ENCODE measurements at places on chromosomes 6 and 20. TPM values are rescaled to one million over a fixed set of nuclear protein-coding genes. Genes with fewer than 3 reads are reported as not detected.

DNA sequence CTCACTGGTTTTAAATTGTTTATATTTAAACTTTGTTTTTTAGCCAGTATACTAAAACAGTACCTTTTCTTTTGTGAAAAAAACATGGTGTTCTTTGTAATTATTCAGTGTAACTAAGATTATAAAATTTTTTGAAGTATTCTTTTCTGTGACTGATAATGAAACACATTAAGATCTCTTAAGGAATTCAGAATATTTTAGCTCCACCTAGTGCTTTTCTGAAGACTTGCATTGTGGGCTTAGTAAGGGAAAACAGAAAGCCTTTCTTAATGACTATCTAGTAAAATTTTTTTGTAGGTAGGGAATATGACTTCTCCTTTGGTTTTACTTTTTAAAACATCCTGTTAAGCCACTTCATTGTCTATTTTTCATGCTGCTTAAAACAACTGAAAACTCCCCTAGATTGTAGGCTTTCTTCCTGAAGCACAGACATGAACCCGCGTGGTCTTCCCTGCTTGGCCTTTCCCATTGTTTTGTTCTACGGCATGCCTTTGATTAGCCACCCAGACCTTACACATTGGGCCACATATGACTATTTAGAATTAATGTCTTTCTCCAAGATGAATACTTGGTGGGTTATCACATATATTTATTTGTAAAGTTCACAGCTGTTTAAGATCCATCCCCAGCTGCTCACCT lies 72.1 kb downstream of the AFDN start:
- no peak for DNase-seq

- DNase-seq, result no peak
These were observed 5.7 kb downstream of the NRSN1 start for GRCh38 chr6:24131751-24132150.

DNA sequence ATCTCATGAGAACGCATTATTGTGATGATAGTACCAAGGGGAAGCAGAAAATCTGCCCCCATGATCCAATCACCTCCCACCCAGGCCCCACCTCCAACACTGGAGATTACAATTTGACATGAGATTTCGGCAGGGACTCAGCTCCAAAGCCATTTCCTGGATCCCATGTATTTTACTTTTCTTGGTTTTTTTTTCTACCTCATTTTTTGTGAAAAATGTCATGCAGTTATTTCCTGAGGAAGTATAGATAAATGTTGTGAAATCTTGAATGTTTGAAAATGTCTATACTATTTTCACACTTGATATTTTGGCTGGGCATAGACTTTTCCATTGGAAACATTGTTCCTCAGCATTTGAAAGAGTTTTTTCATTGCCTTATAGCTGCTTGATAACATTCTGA lies 9.1 kb upstream of the BRPF3 start:
- no peak for DNase-seq

- no peak for DNase-seq
These were observed 125.9 kb upstream of the TRAF3IP2 start for GRCh38 chr6:111731456-111732195.

DNA sequence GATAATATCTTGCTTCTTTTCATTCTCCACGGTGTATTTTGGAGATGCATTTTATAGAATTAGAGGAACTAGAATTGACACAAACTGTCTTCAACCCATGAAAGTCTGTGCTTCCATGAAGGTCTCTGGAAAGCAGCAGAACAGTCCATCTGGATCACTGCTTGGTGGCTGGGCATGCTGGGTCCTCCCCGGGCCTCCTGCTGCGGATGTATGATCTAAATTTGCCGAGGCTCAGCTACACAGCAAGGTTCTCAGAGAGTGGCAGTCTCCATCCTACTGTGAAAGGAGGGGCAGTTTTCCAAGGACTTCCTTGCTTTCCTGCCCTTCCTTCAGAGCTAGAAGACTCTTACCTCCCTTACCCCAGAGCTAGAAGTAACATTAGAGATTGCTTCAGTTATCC lies 15.1 kb downstream of the PKIG start:
- DNase-seq, result no peak

Gene PRR18
- total RNA-seq, result 2.8 TPM

Gene SGK2
- total RNA-seq, result 253 TPM

DNA sequence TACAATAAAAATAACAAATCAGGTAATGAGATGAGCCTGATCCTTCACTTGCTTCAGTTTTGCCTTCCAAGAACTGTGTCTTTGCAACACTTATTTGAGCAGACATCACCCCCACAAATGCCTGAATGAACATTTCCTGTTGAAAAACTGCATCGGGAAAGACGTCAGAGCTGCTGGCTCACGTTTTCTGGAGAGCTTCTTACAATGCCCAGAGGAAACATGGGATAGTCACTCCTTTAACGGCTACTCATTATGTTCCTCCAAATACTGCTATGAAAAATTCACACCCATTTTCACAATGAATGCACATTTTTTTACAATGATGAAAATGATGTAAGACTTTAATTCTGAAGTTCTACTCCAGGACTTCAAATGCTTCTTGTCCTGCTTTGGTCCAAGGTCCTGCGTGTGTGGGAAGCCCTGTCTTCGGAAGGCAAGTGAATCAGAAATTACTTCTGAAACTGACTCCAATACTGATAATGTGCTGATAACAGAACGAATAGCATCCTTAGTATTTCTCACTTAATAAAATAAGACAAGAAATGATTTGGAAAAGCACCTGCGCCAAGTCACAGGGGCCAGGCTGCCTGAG lies 238.0 kb downstream of the ANKRD60 start:
- no peak for DNase-seq

DNA sequence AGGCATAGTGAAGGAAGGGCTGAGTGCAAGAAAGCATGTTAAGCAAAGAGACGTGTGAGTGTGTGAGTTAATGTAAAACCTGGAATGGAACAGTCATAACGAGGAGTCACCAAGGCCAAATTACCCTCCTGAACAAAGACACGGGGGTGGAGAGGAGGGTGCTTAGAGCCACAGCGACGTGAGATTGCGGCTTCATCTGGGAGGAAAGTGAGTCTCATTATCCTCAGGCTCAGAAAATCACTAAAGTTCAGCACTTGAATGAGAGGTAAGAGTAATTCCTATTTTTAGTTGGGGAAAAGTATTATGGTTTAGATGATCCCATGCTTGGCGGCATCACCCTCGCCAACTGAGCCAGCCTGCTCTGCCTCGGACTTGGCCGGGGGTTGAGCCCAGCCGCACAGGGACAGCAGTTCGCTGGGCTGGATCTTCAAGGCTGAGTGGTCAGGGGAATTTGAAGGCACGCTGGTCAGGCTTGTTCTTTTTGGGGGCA lies 136.6 kb downstream of the DTNBP1 start:
- DNase-seq, result peak; percentile 8

GRCh38 chr6:37239950-37240713 lies 17.4 kb upstream of the TBC1D22B start:
- peak; percentile 94 for DNase-seq

- no peak for DNase-seq
These were observed 71.9 kb downstream of the TBC1D7 start for GRCh38 chr6:13256266-13257001.

- no peak for DNase-seq
These were observed 26.4 kb downstream of the HLA-F start for GRCh38 chr6:29749668-29750067.

- DNase-seq, result no peak
These were observed 119.8 kb downstream of the PDE7B start for GRCh38 chr6:135971351-135971750.

Gene AGER
- 0.92 TPM for total RNA-seq

- DNase-seq, result no peak
These were observed 2.7 kb upstream of the RBM24 start for GRCh38 chr6:17278289-17279063.

DNA sequence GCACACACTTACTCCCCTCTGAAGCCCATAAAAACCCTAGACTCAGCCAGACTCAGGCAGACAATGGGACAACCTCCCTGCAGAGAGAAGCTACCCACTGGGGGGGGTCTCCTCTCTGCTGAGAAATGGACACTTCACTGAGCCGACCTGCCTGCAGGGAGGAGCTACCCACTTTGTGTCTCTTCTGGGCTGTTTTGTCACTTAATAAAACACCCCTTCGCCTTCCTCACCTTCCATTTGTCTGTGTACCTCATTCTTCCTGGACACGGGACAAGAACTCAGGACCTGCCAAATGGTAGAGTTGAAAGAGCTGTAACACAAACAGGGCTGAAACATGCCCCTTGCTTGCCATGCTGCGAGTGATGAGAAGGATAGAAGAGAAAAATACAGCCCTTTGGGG lies 151.7 kb upstream of the HDDC2 start:
- DNase-seq, result no peak

DNA sequence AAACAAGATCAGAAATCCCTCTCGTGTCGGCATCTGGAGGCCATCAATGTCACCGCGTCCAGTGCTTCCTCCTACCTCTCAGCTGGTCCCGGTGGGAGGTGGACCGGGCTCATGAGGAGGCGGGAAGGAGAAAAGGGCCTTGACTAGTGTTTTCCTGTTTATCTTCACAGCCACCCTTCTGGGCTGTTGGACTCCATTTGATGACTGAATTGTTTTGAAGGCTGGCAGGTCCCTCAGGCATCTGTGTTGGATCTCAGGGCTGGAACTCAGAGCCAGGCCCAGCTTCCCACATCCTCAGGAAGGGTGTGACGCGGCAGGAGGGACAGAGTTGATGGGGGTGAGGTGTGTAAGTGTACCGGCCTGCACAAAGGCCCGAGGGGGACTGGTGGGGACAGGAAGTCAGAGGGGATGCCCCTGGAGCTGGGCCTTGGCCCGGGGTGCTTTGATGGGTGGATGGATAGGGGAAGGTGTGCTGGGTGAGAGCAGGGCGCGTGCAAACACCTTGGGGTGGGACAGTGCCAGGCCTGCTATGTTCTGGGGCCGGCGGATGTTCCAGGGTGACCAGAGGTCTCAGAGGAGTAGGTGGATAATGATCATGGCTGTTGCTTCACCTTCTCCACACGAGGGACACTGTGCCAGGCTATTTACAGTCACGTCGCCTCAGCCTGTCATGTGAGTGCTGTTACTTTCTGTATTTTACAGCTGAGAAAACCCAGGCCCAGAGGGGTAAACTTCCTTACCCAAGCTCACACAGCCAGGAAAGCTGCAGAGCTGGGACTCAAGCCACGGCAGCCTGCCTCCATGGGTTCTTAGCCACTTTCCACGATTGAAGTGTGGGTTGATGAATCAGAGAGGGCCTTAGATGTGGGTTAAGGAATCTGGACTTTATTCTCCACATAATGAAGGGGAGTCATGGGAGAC lies 17.9 kb upstream of the CHMP4B start:
- no peak for DNase-seq

DNA sequence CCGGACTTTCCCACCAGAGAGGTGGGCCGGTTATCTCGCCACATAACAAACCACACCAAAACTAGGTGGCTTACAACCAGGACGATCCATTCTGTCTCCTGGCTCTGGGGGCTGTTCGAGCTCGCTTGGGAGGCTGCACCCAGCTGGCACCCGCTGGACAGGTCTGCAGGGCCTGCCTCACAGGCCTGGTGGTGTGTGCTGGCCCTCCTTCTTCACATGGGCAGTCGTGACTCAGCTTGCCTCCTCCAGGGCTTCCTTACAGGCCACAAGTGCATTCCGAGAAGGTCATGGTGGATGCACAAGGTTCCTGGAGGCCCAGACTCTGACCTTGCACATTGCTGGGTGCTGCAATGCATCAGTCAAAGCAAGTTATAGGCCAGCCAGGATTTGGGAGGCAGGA lies 34.2 kb downstream of the FOXF2 start:
- DNase-seq, result no peak

DNA sequence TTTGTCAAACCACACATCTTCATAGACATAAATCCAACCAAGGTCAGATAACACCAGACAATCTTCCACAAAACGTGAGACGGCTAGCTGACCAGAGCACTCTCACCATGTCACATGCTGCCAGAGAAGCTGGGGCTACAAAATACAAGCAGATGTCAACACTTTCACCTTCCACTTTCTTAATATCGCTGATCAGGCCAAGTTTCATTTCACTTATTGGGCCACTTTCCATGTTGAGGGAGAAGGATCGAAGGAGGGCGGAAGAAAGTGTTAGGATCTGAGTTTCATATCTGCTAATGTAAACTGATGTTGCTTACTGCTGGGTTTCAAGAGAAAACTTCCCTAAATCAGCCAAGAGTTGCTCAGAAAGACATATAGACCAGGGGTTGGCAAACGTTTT lies 177.0 kb upstream of the PRDM1 start:
- DNase-seq, result no peak

Gene SMLR1
- 38.4 TPM for total RNA-seq

Gene FAM120B
- 11.1 TPM for total RNA-seq

DNA sequence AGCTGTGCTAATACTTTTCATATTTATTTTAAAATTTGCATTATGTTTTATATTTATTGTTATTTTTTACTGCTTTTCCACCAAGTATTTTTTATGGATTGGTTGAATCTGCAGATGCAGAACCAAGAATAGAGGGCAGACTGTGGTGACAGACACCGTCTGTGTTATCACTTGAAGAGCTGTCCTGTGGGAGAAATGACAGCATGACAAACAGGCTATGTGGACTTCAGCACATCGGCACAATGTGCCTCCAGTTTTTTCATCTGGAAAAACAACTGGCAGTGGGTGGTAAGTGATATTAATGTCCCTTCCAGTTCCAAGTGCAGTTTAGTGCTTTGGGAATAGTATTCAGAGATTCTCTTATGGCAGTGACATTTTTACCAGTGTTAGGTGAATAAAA lies 492.9 kb downstream of the PRKN start:
- no peak for DNase-seq

- no peak for DNase-seq
These were observed 267.7 kb downstream of the HAO1 start for GRCh38 chr20:7672571-7672970.

DNA sequence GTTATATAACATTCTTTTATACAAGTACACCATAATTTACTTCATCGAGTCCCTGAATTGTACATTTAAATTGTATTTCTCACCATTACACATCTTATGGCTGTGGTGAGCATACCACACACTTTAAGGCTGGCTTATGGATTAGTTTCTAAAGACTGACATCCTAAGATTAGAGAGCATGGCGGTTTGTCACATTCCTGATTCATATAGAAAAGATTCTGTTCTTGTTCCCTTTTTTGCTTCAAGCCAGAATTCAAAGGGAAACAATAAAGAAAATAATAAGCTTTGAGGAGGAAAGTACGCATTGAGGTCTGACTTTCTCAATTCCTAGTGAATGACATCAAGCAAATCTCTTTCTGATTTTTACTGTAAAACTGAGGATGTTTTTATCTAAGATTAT lies 2.5 kb downstream of the BTN1A1 start:
- no peak for DNase-seq

DNA sequence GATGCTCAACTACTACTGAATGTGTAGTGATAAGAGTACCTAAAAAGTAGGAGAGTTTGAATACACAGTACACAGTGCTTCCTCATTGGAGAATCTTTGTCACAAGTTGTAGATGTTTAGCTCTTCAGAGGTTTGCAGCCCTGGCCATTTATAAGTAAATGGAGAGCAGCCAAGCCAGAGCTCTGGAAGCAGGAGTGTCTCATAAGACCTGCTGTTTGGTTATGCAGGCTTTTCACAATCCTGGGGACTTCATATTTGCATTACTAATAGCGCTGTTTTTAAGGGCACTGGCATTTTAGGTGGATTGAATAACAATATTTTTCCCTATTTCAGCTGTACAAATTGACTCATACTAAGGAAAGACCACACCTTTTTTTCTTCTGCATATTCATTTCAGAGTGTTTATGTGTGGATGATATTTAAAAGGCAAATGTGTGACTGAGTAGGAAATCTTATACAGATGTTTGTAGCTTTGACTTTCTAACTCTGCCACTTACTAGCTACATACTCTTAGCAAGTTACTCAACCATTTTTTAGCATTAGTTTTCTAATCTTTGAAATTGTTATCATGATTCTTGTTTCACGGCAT lies 730.5 kb upstream of the MAP3K7 start:
- no peak for DNase-seq

Gene COL19A1
- total RNA-seq, result 0.51 TPM

Gene CASS4
- total RNA-seq, result 1.6 TPM
